DMS79 treated with DMSO at 0.1 percent for 48 hours (cell line): ENCODE measurements at places on chromosomes 6 and 20.

GRCh38 chr6:128527375-128527774 is 7.0 kb upstream of the PTPRK start:
- DNase-seq, result no peak

DNA sequence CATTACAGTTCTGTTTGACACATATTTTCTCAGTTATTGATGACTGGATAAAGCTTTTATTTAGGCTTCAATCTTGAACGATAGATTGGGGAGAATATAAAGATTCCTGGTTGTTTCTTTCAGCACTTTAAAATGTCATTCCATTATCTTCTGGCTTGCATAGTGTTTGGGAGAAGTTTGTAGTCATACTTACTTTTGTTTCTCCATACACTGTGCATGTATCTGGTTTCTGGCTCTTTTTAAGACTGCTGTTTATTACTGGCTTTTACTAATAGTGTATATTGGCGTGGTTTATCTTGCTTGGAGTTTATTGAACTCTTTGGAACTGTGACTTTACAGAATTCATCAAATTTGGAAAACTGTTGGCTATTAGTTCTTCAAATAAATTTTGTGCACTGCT is 49.2 kb downstream of the RGS17 start:
- DNase-seq, result no peak

GRCh38 chr20:63567386-63568169 is 6.5 kb downstream of the HELZ2 start:
- DNase-seq, result no peak

GRCh38 chr6:156852147-156852857 is 75.1 kb downstream of the ARID1B start:
- no peak for DNase-seq

DNA sequence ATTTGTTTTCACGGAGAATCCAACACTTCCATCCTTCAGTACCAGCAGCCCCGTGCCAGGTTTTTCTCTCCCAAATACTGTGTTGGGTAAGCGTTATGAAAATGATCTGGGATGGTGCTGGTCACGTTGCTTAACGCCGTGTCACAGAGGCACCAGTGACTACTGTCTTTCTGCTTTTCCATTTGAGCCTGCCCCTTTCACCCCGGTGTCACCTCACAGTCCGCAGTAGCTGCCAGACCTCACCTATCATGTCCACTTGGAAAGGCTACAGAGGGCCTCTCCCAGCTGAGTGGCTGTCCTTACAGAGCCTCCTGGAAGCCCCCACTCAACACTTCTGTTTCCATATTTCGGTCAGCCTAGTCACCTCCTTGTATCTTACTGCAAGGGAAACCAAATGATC is 176.5 kb upstream of the ARID1B start:
- DNase-seq, result no peak

- DNase-seq, result no peak
These were observed 368.9 kb upstream of the JARID2 start for GRCh38 chr6:14876778-14877613.

GRCh38 chr6:110597761-110598160 is 121.3 kb upstream of the SLC22A16 start:
- DNase-seq, result peak; percentile 66

- DNase-seq, result peak; percentile 94
These were observed 15.9 kb downstream of the NDUFAF5 start for GRCh38 chr20:13800728-13801134.

DNA sequence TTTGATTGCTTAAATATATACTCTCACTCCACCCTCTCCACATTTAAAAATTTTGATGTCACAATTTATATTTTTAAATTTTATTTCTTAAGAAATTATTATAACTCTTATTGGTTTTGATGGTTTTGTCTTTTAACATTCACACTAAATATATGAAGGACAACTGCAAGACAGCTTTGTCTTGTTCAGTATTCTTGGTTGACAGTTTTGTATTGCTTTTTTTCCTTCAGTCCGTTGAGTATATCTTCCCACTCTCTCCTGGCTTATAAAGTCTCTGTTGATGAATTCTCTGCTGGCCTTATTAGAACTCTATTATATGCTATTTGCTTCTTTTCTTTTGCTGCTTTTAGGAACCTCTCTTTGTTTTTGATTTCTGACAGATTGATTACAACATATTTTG is 392.2 kb downstream of the C6orf118 start:
- no peak for DNase-seq

GRCh38 chr6:151269321-151269995 is 29.7 kb downstream of the AKAP12 start:
- DNase-seq, result no peak

- DNase-seq, result peak; percentile 73
These were observed 101.2 kb downstream of the MKKS start for GRCh38 chr20:10332656-10333415.

DNA sequence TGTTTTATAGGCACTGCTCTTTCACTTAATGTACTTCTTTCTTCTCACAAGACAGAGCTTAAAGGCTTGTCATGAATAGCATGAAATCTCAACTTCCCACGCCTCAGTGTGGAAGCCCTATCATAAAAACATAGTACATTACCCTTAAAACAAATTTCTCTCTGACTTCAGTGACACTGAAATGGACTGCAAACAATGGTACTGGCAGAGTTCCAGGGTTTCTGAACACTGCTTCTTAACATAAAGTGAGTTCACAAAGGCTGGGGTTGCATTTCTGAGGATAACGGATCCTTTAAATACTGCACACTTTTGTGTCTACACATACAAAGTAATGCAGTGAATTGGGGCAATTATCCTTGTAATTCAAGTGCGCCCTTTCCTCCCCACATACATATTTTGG is 32.3 kb upstream of the PLEKHG1 start:
- DNase-seq, result peak; percentile 32

DNA sequence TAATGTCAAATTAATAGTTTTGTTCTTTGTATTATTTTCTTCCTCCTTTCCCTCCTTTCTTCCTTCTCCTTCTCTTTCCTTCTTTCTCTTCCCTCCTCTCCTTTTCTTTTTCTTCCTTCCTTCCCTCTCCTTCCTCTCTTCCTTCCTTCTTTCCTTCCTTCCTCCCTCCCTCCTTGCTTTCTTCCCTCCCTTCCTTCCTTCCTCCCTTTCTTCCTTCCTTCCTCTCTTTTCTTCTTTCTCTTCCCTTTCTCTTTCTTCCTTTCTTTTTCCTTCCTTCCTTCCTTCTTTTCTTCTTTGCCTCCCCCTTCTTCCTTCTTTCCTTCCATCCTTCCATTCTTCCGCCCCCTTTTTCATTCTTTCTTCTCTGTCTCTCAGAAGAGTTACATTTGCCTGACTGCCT is 518.2 kb upstream of the ID4 start:
- no peak for DNase-seq

DNA sequence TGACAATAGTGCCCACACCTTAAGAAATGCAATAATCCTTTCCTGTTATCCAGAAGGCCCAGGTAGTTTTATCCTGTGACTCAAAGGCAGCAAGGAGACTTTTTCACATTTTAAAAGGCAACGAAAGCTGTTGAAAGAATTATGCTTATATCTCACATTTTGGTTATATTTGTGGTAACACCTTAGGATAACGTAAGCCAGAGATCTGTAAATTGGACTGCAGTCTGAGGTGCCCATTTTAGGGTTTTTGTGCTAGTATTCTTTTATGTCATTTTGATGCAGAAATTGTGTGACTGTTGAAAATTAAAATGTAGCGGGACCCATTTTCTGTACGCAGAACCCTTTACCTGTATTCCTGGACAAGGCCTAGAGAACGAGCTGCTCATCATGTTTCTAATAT is 24.3 kb upstream of the MTHFD1L start:
- DNase-seq, result no peak

DNA sequence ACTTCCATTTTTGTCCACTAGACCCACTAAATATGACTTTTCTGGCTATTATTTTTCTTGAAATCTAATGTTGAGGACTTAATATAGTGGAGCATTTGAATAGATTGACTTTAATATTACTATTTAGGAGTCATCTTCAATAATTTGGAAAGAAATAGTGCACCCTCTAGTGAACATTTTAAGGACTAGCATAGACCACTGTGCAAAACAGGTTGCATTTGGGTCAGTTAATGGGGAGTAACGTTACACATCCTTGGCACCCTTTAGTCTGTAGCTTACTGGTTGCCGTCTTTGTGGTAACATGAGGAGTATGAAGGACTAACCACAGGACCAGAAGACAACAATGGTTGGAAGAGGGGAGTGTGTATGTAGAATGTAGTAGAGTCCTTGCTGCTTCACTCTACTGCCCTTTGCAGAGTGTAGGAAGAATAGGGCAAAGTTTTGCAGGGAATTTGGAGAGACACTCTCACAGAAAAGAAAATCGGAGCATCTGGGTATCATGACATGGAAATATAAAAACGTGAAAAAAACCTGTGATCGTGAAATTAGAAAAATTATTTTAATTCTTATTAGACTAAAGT is 25.2 kb downstream of the RFPL4B start:
- DNase-seq, result no peak

- no peak for DNase-seq
These were observed 349.5 kb downstream of the BTBD9 start for GRCh38 chr6:38290133-38290799.

- no peak for DNase-seq
These were observed 360.6 kb upstream of the MAP3K7 start for GRCh38 chr6:90947184-90948064.

DNA sequence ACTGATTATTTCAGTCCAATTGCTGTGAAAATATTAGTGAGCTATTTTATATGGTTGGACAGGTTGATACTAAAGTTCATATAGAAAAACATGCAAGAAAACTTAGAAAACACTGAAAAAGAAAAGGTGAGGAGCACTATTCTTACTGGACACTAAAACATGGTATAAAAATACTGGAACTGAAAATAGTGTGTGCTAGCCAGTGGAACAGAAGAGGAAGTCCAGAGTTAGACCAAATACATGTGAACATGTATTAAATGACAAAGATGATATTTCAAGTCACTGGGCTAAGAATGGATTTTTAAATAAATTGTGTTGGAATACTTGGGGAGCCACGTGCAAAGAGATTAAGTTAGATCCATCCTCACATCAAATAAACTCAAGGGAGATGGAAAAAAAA is 218.5 kb downstream of the TMEM242 start:
- no peak for DNase-seq

DNA sequence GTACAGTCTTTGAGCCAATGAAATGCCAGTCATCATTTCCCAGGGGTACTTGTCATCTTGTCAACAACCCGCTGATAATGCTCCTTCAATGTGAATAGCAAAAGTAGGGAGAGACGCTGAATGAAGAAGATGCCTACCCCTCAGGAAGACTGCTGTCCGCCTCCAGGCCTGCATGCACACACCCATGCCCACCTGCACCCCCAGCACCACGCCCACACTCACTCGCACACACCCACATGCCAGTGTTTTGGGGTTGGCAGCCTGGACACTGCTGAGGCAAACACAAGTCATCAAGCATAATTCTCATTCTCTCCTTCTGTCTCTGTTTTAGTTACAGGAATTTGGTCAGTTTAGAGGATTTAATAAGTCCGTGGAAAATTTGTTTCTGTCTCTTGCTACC is 63.6 kb downstream of the SYTL3 start:
- DNase-seq, result no peak

DNA sequence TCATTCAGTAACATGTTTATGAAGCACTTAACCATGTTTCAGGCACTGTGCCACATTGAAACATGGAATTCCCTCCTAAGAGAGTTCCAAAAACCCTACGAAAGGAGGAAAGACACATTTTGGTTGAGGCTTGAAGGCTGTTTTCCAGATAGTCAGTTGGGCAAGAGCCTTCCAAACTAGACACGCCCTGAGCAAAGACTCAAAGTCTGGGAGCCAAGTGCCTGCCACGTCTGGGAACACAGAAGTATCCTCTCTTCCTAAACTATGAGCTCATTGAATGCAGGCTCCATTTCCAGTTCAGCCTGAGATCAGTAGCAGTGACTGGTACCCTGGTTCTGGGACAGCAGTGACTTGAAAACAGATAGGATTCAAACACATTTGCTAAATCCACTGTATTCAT is 74.5 kb upstream of the FAM8A1 start:
- DNase-seq, result no peak

GRCh38 chr6:113364766-113365165 is 492.4 kb upstream of the MARCKS start:
- DNase-seq, result no peak
